ENCODE measurements at places on chromosomes 16 and 17.

DNA sequence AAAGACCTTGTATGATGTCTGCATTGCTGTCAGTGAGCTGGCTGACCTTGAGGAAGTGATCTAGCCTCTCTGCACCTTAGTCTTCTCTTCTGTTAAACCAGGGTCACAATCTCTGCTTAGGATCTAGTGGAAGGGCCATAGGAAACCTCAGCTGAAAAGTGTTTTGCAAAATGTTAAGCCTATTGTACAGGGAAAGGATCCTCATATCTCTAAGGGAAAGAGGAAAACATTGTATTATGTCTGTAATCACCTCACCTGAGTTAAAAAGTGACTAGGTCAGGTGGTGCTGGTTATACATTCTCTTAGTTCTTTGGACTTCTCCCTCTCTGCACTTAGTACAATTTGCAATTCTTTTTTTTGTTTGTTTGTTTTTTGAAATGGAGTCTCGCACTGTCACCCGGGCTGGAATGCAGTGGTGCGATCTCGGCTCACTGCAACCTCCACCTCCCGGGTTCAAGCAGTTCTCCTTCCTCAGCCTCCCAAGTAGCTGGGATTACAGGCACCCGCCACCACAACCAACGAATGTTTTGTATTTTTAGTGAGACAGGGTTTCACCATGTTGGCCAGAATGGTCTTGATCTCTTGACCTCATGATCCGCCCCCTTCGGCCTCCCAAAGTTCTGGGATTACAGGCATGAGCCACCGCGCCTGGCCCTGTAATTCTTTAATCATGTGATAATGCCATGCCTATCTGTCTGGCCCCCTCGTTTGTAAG is 2.0 kb upstream of the SEPHS2 start:
- no peak for DNase-seq

GRCh38 chr16:23410176-23410575 is 42.8 kb downstream of the COG7 start:
- DNase-seq = peak; percentile 61

GRCh38 chr16:30839523-30840227 is 52.7 kb upstream of the ZNF629 start:
- no peak for DNase-seq

- no peak for DNase-seq
Observed at GRCh38 chr17:3804503-3804931, 3.5 kb upstream of the ITGAE start.

DNA sequence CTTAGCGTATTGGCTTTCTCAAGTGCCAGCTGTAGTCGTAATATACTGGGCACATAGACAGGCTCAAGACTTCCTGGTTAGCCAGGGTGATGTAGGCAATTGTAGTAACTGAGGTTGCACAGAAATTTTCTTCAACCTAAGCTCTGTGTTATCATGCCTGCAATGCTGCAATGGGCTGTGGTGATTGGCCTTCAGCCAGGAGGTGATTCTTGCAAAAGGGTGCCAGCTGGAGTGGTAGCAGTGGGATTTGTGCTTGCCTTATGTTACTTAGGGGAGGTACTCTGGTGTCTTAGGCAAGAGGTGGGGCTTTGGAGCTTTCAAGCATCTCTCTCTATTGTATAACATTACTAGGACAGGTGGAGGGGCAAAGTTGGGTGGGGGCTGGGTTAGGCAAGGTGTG is 495.1 kb downstream of the CDH11 start:
- DNase-seq = no peak

- peak; percentile 77 for DNase-seq
Observed at GRCh38 chr17:35898283-35899070, 18.3 kb upstream of the CCL5 start.
